ENCODE measurements at places on chromosomes 2 and 18.

- DNase-seq, result no peak
Measured at GRCh38 chr2:73947412-73948018, 20.8 kb downstream of the DGUOK start.

- DNase-seq, result no peak
Measured at GRCh38 chr2:119015845-119016244, 73.9 kb downstream of the MARCO start.

DNA sequence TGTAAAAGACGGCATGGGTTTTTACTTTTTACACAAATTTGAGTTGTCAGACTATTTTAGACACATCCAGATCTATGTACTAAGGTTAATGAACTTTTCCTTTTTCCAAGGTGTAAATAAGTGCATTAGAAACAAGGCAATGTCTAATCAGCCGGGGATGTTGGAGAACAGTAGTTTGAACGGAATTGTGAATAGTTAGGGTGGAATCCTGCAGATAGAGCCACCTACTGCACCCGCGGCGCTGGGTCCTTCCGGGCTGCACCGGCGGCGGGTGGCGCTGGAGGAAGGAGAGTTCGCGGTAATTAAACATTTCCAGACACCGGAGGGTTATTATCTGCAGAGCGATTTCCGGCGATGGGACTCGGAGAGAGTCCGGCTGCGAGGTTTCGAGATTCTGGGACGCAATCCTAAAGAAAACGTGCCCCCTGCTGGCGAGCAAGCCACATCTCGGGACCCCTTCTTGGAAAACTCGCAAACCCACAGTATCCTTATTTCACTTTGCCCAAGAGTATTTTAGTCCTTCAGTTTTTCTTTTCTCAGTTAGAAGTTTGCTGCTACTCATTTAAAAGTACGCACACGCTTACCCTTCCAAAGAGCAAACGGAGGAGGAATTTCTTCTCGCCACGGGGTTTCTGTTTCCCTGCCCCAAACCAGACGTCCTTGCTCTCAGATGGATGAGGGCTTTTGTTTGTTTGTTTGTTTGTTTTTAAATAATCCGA, 4.5 kb upstream of the OSR1 start:
- no peak for DNase-seq

GRCh38 chr2:38739524-38739923, 11.6 kb downstream of the SRSF7 start:
- no peak for DNase-seq

- no peak for DNase-seq
Measured at GRCh38 chr2:101806123-101806522, 108.6 kb downstream of the MAP4K4 start.

- DNase-seq, result no peak
Measured at GRCh38 chr2:32812316-32812715, 134.4 kb upstream of the LTBP1 start.

- no peak for DNase-seq
Measured at GRCh38 chr2:36044411-36044810, 311.2 kb upstream of the CRIM1 start.

DNA sequence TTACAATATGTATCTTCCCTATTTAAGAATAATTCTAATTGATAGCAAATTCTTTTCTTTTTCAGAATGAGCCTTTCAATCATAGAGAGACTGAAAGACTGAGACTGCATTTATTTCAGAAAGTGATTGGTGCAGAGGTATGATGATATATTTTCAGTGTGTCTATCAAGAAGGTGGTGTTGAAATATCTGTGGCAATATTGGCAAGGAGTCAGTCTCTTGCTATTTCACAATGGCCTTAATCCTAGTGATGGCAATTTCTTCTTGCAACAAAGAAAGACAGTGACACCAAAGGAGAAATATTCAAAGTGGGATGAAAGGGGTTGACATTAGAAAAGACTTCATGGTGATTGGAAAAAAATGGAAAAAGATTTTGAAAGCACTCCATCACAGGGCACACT, 21.7 kb upstream of the ZBTB14 start:
- no peak for DNase-seq

GRCh38 chr2:96245609-96246390, 20.0 kb downstream of the TMEM127 start:
- DNase-seq, result no peak

DNA sequence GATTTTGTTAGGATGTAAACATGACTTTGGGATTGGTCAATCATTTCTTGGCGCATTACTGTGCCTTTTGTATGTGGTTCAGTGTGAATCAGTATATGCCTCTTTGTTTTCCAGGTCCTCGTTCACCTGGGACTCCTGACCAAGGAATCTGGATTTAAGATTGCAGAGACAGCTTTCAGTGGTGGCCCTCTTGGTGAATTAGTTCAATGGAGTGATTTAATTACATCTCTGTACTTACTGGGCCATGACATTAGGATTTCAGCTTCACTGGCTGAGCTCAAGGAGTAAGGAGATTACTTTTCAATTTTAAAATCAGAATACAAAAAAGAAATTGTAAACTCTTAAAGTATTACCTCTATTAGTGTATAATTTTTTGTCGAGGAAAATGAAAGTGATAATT, 87.6 kb downstream of the MGAT5 start:
- no peak for DNase-seq

DNA sequence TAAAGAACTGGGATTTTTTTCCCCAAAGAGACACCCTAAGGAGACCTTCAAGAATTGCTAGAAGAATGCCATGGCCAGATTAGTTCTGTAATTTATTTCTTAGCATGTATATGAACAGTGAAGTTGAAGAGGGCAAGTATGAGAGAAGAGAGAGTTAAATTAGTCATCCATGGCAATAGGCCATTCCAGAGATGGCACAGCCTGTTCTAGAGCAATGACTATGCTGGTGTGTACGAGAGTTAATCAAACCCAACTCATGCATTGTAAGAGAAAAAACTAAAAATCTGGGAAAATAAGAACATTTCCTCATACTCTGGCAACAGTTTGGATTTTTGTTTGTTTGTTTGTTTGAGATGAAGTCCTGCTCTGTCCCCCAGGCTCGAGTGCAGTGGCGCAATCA, 112.1 kb upstream of the PIK3C3 start:
- DNase-seq, result no peak

DNA sequence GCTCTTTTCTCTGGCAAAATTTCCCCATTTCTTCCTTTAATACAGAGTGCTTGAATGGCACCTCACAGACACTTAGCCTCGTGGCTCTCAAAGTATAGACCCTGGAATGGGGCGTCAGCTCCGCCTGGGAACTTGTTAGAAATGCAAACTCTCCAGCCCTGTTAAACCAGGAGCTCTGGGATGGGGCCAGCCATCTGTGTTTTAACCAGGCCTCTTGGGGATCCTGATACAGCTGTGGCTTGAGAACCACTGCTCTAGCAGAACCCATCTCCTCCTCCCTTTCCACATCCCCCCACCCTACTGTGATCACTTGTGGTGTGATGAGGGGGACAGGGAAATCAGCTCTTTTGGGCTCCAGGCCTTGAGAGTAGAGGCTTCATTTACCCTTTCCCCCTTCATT, 15.9 kb downstream of the LTBP1 start:
- no peak for DNase-seq

DNA sequence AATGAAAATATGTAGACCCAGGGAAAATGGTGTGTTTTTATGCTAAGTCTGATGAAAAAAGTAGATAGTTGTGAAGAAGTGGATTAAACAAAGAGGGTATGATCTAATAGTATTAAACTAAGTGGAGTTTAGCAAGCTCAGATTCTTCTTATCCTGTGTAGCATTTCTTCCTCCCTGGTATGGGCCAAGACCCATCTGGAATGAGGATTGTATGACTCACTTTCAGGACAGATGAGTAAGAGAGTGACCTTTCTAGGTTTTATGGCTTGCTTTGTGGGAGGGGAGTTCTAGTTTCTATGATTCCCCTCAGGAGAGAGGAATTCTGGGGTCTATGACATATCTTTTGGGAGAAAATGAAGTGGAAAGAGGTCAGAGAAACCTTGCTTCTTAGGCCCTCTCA, 550.1 kb downstream of the SPAG16 start:
- DNase-seq, result no peak

Measured in GM19239 (cell line).